ENCODE measurements at places on chromosomes 1 and 21.

DNA sequence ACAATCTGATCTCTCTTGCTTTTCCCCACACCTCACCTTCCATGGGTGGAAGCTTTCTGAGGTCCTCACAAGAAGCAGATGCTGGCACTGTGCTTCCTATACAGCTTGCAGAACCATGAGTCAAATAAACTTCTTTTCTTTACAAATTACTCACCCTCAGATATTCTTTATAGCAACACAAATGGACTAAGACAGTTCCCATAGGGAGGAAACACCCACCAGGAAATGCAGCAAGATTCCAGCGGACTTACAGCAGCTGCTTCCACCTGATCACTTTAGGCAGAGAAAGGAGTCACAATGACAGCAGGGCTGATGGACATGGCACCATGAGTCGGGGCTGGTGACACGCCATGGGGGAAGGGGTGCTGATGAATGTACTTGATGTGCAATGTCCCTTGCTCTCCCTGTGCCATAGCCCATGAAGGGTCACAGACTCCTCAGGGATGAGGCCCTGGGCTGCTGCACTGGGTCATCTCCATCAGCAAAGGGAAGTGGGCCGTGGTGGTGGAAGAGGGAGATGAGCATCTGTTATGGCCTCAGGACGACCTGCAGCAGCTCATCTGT lies 53.9 kb downstream of the PRSS38 start:
- no peak for DNase-seq

GRCh38 chr1:42358791-42359190 lies 21.8 kb upstream of the RIMKLA start:
- DNase-seq = no peak

GRCh38 chr1:31697369-31697984 lies 6.3 kb downstream of the COL16A1 start:
- no peak for DNase-seq

DNA sequence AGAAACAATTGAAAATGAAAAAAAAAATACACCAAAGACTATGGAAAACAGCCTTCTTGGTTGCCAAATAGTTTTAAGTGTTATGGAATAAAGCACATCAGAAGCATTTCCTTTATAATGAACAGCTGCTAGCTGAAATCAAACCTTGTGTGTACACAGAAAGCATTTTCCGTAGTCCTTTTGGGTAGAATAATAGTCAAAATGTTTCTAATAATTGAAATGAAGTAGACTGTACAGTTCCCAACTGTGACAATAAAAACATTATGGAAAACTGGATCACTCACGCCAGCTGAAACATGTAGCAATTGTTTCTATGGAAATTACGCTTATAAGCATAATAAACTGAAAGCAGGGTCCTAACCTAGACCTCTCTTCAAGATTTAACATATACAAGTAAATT lies 856.3 kb upstream of the B3GALT2 start:
- DNase-seq = no peak

- DNase-seq = no peak
Observed at GRCh38 chr21:42022906-42023305, 12.7 kb upstream of the ZBTB21 start.

DNA sequence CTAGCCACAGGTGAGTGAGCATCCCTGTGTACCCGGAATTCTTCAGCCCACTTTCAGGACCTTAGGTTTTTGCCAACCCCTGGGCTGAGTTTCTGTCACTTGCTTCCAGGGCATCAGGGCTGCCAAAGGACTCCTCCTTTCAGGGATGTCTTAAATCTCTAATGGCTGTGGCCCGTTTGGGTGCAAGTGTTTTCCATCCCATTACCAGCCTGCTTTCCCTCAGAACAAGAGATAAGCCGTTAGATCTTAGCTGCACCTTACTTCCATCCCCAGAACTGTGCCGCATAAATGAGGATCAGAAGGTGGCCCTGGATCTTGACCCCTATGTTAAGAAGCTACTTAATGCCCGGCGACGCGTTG lies 652 bp downstream of the SNAPIN start:
- DNase-seq = no peak

DNA sequence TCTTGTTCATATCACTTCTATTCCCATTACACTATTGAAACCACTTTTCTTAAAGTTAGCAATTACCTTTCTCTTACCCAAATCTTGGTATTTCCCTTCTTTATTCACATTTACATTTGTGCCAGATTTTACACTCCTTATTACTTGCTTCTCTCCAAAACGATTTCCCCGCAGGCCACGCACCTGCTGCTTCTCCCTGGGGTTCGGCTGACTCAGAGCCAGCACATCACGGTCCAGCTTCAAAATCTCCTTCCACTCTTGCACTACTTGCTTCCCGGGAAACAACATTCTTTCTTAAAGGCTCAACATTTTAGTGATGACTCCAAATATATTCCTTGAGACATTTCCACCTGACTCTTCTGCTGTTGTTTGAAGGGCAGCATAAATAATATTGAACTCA lies 20.7 kb downstream of the LHX9 start:
- DNase-seq = no peak

GRCh38 chr1:234512451-234512861 lies 33.5 kb upstream of the TARBP1 start:
- DNase-seq = peak; percentile 52

DNA sequence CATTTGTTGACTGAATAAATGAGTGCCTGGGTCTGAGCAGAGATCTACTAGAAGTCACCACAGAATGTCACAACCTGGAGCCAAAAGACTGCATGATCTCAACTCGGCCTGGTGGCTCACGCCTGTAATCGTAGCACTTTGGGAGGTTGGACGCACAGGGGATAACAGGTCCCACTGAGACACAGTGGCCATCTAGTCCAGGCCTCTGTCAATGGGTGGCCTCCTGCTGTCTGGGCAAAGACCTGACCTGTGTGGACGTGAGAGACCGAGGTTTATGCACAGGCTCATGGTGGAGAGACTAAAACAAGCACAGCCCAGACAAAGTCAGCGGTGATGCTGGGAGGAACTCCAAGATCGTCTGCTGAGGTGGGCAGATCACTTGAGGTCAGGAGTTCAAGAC lies 103.0 kb upstream of the BACE2 start:
- no peak for DNase-seq

DNA sequence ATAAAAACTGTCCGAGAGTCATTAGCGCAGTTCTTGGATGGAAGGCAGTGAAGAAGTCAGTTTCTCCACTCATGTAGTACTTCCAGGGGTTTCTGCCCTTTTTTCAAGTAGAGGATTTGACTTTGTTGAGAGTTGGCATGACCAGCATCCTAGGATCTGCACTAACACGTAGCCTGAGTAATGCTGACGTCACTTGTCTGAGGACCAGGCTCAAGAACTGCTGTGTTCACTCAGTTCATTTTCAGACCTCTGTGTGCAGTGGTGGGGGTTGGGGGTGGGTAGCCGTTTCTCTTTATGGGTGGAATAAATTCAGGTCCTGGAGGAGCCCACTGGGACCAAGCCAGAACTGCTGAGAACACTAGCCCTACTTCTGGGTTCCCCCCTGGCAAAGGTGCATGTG lies 53.3 kb downstream of the MRPS6 start:
- no peak for DNase-seq

DNA sequence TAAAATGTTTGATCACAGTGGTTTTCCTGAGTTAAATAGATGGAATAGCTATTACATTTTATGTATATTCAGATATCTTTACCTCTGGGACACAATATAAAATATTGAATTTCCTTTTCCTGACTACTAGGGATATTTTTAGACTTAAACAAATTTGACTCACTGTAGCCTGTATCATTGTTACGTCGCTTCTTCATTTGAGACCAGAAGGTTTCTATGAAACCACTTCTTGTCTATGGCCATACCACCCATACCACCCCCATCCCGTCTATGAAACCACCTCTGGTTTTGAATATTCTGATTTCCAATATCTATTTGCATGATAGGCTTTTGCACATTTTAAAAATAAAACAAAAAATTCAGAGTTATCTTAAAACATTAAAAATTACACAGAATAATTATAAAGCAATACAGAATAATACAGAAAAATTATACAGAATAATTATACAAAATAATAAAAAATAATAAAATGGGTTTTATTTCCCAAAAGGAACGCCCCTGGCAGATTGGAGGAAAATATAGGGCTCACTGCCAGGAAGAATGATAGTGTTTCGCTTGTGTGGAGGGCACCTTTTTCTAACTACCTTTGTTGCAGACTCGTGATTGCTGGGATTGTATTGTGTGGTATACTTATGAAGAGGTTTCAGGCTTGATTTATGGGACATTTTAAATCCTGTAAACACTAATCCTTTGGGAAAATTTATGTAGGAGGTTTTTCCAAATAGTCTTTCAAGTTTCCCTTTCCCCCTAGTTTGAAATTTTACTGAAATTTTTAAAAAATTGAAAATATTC lies 4.7 kb downstream of the SPEN start:
- DNase-seq = no peak
